ENCODE measurements at places on chromosomes 13 and 19.
A peak's percentile ranks its signal among the peaks of the same experiment; 100 is the strongest.

DNA sequence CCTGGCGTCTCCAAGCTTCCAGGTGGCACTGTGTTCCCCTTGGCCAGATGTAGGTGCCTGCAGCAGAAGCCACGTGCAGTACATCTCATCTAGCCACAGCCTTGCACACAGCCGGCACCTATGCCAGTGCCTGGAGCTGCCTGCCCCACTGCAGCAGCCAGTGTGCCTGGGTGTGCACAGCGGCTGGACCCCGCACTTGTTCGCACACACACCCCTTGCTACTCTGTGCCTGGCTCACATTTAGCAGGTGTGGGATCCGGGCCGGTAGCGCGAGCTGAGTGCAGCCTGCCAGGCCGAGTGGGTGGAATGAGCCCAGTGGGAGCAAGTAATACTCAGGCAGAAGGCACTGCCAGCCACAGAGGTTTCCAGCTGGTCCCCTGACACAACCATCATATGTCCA is 26.9 kb upstream of the RBM26 start:
- ATAC-seq = no peak

DNA sequence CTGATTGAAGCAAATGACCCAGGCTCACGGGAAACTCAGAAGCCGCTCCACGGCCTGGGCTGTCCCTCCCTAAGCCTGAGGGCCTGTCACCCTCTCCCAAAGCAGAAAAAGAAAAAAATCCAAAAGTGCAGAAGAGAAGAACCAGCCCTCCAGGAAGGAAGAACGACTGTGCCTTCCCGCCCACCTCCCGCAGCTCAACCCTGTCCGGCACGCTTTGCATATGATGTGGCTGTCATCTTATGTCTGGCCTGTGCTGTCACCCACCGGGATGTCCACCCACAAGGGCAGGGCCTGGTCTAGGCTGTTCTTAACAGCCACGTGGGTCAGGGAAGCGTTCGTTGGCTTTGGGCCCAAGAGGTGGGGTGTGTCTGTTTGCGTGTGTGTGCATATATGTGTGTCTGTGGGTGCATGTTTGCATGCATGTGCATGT is 13.7 kb downstream of the ZBTB7A start:
- ATAC-seq = no peak

- ATAC-seq = no peak
These were observed 15.2 kb downstream of the COL5A3 start for GRCh38 chr19:9995084-9995483.

DNA sequence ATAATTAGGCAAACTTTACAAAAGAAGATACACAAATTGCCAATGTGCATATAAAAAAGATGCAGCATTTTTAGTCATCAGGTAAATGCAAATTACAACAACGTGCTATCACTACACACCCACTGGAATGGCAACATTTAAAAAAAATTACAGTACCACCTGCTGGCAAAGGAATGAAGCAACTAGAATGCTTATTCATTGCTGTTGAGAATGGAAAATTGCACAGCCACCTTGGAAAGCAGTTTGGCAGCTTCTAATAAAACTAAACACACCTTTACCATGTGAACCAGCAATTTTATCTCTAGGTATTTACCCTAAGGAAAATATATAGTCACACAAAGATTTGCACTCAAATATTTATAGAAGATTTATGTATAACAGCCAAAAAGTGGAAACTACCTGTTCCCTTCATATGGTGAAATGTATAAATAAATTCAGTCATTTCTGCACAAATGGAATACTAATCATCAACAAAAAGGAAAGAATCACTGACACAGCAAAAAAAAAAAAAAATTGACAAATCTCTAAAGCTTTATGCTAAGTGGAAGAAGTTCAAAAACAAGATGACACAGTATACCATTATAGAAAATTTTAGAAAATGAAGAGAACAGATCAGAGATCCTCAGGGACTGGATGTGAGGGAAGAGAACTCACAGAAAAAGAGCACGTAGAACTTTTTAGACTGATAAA is 30.3 kb downstream of the OXGR1 start:
- no peak for ATAC-seq

- no peak for ATAC-seq
These were observed 6.0 kb upstream of the ZNF738 start for GRCh38 chr19:21352830-21353229.

- no peak for ATAC-seq
These were observed 216.4 kb upstream of the SGCG start for GRCh38 chr13:22964245-22964966.

- ATAC-seq = no peak
These were observed 468.0 kb downstream of the TSHZ3 start for GRCh38 chr19:30881281-30881680.

DNA sequence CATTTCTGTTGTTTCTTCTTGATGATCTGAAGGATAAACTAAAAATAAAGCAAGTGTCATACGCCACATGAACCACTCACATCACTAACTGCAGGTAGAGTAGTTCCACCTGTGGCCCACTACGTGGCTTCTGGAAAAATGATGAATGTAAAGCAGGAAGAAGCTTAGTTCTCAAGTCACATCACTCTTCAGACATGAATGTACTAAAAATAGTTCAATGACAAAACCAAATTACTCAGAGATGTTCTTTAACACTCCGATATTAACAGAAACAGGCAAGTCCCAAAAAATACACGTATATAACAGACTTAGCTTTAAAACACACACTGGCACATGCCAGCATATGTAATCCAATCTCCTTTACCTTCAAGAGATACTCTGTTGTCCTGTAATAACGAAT is 21.6 kb downstream of the RAB20 start:
- no peak for ATAC-seq

DNA sequence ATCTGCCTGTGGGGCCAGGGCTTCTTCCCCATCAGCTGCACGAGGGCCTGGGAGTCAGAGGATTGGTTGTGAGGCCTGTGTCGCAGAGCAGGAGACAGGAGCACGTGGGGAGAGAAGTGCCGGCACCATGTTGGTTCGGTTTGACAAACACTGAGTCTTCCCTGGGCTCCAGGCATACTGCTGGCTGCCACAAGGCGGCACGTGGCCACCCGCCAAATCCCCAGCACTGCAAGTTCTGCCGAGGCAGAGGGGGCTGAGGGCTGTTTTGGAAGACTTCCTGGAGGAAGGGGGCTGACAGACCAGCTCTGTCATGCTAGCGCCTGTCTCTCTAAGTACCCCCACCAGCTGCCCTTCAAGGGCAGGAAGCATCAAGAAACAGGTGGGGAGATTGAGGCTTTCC is 9.5 kb downstream of the SHANK1 start:
- ATAC-seq = no peak

GRCh38 chr13:109166804-109167203 is 537.4 kb downstream of the MYO16 start:
- ATAC-seq = no peak

DNA sequence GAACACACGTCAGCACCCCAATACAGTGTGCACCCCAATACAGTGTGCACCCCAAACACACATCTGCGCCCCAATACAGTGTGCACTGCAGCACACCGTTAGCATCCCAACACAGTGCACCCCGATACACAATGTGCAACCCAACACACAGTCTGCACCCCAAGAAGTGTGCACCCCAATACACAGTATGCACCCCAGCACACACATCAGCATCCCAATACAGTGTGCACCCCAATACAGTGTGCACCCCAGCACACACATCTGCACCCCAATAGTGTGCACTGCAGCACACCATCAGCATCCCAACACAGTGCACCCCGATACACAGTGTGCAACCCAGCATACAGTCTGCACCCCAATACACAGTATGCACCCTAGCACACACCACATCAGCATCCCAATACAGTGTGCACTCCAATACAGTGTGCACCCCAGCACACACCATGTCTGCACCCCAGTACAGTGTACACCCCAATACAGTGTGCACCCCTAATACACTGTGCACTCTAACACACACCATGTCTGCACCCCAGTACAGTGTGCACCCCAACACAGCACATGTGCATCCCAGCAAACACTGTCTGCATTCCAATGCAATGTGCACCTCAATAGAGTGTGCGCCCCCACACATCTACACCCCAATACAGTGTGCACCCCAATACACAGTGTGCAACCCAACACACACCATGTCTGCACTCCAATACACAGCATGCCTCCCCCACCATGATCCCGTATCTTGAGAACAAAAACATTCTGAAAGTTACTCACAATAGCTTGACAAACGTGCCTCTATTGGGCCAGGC is 855 bp upstream of the CARS2 start:
- ATAC-seq = no peak

DNA sequence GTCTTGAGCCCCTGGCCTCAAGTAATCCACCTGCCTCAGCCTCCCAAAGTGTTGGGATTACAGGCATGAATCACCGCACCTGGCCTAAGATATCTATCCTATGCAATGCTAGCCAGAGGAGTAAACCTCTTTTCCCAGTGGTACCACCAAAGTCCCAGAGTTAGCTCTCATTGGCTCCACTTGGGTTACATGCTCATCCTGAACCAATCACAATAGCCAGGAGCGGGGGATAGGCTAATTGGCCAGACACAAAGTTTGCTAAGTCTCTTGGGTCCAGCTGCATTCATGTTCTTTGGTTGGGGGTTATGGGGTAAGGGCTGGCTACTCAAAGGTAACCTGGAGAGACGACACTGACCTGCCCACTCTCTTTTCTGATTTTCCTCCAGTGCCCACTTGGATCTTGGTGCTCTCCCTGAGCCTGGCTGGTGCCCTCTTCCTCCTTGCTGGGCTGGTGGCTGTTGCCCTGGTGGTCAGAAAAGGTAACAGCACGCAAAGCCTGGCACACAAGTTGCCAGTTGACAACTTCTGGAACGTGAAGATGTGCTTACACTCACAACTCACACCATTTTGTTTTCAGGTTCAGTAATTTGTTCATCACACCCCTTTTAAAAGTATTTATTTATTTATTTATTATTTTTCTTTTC is 7.8 kb downstream of the C19orf38 start:
- peak; percentile 38 for ATAC-seq

GRCh38 chr19:45027371-45027770 is 11.5 kb upstream of the CLASRP start:
- no peak for ATAC-seq

- ATAC-seq = no peak
These were observed 8.2 kb downstream of the C3 start for GRCh38 chr19:6712231-6712630.

- no peak for ATAC-seq
These were observed 12.9 kb downstream of the ELAVL1 start for GRCh38 chr19:7992575-7992974.

DNA sequence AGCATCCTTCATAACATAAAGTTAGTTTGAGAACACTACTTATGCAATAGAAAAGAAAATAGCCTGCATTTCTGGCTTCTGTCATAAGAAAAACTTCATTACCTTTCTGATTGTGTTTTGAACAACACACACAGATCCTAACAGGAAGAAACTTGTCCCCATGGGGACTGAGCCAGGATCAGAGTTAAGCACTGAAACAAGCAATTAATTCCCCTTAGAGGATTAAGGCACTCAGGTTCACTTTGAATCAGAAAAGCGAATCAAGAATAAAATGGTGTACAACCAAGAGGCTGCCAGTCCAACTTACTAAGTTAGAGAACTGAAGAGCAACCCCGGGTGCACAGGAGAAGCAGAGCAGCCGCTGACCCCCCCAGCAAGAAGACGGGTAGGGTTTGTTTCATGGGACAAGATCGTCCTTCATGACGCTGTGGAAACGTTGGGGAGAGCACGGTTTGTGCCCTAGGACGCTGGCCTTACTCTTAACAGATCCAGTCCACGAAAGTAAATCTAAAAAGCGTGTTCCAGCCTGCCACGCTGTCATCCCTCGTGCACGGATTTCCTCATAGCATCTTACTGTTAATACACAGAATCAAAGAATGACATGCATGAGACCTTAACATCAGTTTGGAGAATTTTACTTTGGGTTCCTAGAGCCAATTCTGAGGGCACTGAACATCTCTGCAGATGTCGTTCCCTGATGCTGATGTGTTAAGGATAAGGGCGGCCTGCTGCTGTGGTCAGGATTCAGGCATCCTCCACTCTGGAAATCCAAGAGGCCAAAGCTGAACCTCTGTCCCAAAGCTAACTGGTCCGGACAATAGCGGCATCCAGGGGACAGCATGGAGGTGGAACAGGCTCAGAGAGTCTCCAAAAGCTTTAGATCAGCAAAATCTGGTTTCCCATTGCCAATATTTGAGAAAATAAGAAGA is 46.4 kb downstream of the GGACT start:
- no peak for ATAC-seq

GRCh38 chr19:16335226-16335625 is 10.6 kb downstream of the KLF2 start:
- ATAC-seq = no peak

- ATAC-seq = no peak
These were observed 3.8 kb upstream of the TSHZ3 start for GRCh38 chr19:31352782-31353651.

DNA sequence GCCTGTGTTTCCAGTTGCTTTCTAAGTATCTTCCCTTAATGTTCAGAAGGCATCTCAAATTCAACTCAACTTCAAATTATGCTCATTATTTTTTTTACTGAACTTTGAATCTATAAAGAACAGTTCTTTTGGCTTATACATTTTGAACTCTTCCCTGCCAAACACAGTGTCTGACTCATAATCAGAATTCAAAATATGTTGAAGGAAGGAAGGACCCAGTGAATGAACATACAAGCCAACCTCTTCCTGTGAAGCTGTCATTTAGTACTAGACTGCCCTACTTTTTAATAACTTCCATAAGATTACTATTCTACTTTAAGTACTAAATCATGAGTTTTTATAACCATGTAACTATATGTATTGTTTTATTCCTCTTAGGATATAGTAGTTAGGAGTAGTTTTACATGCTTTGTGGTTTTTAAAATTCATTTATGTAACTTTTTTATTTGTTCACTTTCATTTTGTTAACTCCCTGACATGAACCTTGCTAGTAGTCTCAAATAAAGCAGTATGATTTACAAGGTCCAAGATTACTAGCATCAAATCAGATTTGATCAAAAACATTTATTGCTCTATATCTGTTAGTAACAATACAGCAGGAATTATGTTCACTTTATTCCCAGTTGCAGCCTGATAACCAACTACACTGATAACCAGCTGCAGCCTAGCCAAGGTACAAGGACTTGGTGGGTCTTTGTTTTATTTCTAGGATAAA is 6.4 kb downstream of the NUDT15 start:
- peak; percentile 56 for ATAC-seq

- no peak for ATAC-seq
These were observed 1204.5 kb upstream of the SLC10A2 start for GRCh38 chr13:104270731-104271130.

DNA sequence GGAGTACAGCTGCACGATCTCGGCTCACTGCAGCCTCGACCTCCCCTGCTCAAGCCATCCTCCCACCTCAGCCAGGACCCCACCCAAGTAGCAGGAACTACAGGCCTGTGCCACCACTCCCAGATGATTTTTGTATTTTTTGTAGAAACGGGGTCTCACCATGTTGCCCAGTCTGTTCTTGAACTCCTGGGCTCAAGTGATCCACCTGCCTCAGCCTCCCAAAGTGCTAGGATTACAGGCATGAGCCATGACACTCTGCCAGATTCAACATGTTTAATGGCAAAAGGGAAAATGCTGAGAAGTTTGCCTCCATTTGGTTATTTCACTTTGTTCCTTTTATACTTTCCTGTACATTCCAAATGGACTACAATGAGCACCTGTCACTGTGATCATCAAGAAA is 65.8 kb downstream of the ZIC5 start:
- no peak for ATAC-seq

Data from activated CD4-positive, CD25-positive, alpha-beta regulatory T cell treated with anti-CD3 and anti-CD28 coated beads, Interleukin-2, amount 50 U/mL, for 24 hours (primary cell).